ENCODE measurements at places on chromosomes 3 and 15.
A peak's percentile ranks its signal among the peaks of the same experiment; 100 is the strongest.

GRCh38 chr15:40282869-40283614 is at the start of gene ANKRD63:
TSS of gene ANKRD63 (minus strand) at chr15:40283064. CDS start at chr15:40282586, 478 bp downstream.
- DNase-seq = no peak

GRCh38 chr15:85741021-85741421 is 53.7 kb downstream of the KLHL25 start:
- no peak for DNase-seq

- no peak for DNase-seq
Observed at GRCh38 chr3:27094721-27095120, 274.5 kb downstream of the NEK10 start.

- DNase-seq = no peak
Observed at GRCh38 chr15:94584833-94585244, 353.5 kb downstream of the MCTP2 start.

DNA sequence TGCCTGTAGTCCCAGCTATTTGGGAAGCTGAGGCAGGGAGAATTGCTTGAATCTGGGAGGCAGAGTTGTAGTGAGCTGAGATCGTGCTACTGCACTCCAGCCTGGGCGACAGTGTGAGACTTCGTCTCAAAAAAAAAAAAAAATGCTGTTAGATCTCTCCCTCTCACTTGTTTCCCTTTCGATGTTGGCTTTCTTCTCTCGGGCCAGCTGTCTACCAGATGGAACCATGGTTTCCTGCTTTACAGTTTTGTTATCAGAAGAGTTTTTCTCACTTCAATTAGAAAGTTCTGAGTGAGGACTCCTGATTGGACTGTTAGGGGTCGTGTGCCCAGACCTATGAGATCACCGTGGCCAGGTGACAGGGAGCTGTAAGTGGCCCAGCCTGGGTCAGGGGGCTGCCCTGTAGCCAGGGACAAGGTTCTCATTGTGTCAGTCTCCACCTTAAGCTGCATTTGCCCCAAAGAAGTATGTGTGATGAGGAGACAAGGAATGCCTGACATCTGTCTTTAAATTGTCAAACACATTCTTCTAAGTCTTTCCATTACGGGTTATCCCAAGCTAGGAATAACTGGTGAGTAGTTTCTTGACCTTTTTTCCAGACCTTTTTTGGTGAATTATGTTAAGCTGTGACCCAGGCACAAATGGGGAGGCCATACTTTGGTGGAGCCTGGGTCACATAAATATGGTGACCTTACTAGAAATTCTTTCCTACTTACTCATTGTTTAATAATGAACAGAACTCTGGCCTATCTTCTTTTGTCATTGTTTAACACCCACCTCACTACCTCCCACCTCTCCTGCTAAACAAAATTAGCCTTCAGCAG is 25.2 kb downstream of the SNAPC5 start:
- no peak for DNase-seq

- DNase-seq = no peak
Observed at GRCh38 chr3:69011096-69011730, 2.3 kb downstream of the EOGT start.

GRCh38 chr15:62248277-62248984 is 83.3 kb upstream of the C2CD4B start:
- no peak for DNase-seq

DNA sequence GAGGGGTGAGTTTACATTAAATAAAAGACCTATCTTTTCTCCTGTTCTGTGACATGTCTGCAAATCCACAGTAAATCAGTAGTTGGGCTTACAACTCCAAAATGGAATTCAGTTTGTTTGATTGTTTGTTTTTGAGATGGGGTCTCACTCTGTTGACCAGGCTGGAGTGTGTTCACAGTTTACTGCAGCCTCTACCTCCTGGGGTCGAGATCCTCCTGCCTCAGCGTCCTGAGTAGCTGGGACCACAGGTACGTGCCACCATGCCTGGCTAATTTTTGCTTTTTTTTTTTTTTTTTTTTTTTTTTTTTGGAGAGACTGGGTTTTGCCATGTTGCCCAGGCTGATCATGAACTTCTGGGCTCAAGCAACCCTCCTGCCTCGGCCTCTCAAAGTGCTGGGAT is 63.5 kb upstream of the ADPGK start:
- no peak for DNase-seq

GRCh38 chr3:47089630-47090029 is 74.3 kb downstream of the SETD2 start:
- no peak for DNase-seq

GRCh38 chr15:64017082-64017588 is 29.1 kb downstream of the DAPK2 start:
- no peak for DNase-seq

GRCh38 chr3:148075771-148076716 is 621.7 kb upstream of the AGTR1 start:
- peak; percentile 4 for DNase-seq

- DNase-seq = no peak
Observed at GRCh38 chr15:74889390-74889882, 406 bp upstream of the MPI start.

DNA sequence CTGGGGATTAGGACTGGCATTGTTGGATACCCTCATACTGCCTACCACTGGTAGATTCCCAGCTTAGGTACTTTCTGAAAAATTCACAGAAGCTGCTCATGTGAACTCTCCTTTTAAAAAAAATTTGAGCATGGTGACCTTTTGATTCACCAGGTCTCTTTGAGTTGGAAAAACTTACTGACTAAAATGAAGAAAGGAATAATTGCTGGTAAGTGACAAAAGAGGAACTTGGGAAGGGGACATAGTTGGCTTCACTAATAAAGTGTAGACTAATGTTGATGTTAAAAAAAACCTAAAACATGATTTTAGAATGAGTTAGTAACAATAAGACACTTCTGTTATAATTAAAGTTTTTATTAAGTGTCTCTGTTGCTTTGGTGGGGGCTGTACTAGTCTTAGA is 8.6 kb downstream of the VPS8 start:
- no peak for DNase-seq

DNA sequence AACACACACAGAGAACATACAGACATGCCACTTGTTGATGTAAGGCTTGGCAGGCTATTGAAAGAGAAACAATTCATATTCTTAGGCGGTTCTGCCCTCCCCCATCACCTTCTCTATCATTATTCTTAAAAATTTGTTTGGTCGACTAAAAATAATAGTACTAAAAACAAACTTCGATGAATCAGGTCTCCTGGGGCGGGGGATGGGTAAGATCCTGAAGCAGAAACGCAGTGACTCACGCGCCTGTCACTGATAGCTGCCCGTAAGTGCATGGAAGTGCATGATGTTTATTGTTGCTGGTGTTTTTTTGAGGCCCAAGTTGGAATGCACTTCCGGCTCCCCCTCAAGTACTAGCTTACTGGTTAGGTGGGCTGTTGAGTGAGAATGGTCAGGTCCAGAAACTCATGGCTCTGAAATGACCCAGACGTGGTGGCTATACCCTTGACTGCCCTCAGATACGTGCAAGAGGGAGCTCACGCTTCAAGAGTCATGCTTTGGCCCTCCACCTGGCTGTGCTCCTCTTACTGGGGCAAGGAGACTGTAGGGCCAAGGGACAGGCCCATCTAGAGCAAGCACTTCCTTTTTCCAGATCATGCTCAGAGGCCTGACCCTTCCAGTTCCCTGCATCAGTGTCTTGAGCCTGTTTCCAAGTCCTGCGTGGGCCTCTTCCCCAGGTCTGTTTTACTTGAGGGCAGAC is 10.9 kb downstream of the SMAD3 start:
- no peak for DNase-seq

GRCh38 chr3:32577581-32578556 is 7.2 kb upstream of the DYNC1LI1 start:
- DNase-seq = no peak

GRCh38 chr15:82943176-82943575 is 9.3 kb downstream of the HOMER2 start:
- no peak for DNase-seq

GRCh38 chr15:68151277-68151676 is 53.9 kb downstream of the CALML4 start:
- DNase-seq = no peak

GRCh38 chr15:96553931-96554330 is 223.4 kb downstream of the NR2F2 start:
- DNase-seq = peak; percentile 48

GRCh38 chr3:164641071-164641470 is 437.2 kb downstream of the SI start:
- no peak for DNase-seq

- no peak for DNase-seq
Observed at GRCh38 chr3:123785602-123786001, 98.5 kb downstream of the MYLK start.

DNA sequence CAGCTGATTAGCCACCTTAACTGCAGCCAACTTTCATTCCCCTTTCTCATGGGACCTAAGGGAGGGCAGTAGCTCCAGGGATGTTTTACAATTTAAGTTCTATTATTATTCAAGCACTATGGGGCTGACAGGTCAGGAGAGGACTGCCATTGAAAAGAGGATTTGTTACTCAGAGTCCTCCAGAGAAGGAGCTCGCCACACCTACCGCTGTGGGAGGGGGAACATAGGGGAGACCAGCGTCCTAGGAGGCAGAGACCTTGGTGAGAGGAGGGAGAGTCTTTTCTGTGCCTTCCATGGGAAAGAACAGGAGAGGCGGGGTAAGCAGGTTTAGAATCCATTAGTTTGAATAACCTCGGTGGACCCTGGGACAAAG is 14.4 kb downstream of the ATP10A start:
- DNase-seq = no peak

DNA sequence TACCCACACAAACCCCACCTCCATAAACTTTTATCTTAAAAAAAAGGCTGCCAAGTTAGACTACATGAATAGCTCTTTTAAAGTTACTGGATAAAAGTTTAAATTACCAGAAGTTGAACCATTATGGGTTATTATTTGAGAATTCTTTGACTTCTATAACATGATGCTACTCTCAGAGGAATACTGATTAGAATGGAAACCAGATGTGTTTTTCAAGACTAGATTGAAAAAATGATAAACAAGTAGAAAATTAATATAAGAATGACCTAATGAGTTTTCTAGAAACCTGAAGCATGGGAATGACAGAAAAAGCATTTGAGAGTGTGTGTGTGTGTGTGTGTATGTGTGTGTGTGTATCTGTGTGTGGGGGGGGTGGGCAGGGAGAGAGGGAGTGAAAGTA is 12.4 kb upstream of the FGF7 start:
- DNase-seq = no peak

- no peak for DNase-seq
Observed at GRCh38 chr3:167749728-167750127, 14.2 kb downstream of the SERPINI1 start.

GRCh38 chr15:57382215-57382614 is 5.9 kb downstream of the CGNL1 start:
- DNase-seq = peak; percentile 25

DNA sequence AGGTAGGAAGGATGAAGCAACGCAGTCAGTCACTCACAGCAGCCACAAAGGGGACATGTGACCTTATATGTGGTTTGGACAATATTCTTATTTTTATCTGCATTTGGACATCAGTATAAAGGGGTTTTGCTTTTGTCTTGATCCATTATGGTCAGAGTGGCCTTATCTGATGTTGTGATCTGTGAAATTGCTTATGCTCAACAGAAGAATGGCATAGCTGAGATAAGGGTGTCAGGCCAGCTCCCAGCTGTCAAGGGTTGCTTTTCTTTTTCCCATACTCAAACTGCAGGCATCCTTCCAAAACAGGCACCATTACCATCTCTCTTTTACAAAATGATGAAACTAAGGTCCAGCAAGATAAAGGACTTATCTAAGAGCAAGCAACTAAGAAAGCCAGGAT is 28.1 kb downstream of the DCLK3 start:
- no peak for DNase-seq

DNA sequence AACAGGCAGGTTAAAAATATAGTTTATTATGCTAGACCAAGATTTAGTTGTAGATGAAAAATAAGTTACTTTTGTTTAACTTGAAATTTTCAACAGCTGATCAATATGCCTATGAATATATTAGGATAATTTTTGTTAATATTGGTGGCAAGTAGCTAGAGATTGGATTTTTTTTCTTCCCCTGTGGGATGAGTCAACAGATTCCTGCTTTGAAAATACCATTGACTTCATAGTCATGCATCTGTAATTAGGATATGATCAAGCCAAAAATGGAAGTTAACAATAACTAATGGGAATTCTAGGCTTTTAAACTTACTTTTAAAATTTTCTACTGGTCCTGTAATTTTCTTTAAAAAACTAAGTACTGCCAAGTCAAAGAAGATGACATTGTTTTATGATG is 211.7 kb downstream of the ZIC1 start:
- no peak for DNase-seq

DNA sequence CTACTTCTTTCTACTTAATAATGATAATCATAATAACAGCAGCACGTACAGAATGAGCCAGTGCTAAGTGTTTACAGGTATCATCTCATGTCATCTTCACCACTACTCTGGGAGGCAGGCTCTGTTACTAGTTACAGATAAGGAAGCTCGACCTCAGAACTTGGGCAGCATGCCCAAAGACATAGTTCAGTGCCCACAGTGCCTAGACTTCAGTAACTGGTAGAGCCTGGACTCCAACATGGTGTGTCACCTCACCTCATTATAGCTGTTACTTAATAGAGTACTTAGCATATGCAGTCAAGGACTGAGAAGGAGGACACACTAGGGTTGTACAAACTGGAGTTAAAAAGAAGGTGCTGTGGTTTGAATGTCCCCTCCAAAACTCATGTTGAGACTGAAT is 7.6 kb downstream of the GADL1 start:
- DNase-seq = no peak

DNA sequence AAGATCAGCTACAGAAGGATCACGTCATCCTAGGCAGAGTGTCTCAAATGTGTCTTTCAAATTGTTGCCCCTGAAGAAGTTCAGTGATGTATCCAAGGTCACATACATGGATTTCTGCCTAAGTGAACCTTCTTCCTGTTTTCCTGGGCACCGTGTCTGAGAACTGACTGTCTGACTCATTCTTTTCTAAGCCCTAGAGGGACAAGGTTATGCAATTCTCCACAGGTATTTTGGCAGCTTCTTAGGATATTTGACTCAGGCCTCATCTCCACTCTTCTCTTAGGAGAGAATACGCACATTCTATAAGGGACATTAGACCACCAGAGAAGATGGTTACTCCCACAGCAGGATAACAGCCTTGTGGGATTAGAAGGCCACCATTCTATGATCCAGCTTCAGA is 391.9 kb upstream of the THBS1 start:
- no peak for DNase-seq

- peak; percentile 40 for DNase-seq
Observed at GRCh38 chr3:45655906-45656305, 33.3 kb upstream of the SACM1L start.

GRCh38 chr3:72189339-72189738 is 404.4 kb upstream of the PROK2 start:
- DNase-seq = peak; percentile 91

DNA sequence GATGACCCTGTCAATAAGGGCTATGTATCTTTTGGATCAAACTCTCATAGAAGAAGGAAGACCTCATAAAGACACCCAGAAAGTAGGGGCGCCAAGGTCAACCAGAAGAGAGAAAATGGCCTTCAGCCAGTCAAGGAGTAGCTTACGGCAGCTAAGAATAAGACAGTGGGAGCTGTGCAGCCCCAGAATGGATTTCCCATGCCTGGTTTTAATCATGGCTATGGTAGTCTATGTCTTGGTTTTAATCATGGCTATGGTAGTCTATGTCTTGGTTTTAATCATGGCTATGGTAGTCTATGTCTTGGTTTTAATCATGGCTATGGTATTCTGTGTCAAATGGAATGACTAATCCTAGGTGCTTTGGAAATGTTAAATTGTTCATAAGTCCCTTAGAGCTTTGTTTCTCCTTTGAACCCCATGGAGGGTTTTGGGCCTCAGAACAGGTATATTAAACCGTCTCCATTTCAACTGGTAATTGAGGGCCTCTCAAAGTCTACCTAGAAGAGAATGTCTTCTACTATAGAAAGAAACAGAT is 742.0 kb upstream of the CFAP20DC start:
- no peak for DNase-seq

GRCh38 chr3:140096037-140096436 is 161.1 kb downstream of the CLSTN2 start:
- DNase-seq = no peak

All from NCI-H524 treated with DMSO at 0.1 percent for 48 hours (cell line).